ENCODE measurements at places on chromosomes 12 and 14. TPM values are rescaled to one million over a fixed set of nuclear protein-coding genes. Genes with fewer than 3 reads are reported as not detected.

DNA sequence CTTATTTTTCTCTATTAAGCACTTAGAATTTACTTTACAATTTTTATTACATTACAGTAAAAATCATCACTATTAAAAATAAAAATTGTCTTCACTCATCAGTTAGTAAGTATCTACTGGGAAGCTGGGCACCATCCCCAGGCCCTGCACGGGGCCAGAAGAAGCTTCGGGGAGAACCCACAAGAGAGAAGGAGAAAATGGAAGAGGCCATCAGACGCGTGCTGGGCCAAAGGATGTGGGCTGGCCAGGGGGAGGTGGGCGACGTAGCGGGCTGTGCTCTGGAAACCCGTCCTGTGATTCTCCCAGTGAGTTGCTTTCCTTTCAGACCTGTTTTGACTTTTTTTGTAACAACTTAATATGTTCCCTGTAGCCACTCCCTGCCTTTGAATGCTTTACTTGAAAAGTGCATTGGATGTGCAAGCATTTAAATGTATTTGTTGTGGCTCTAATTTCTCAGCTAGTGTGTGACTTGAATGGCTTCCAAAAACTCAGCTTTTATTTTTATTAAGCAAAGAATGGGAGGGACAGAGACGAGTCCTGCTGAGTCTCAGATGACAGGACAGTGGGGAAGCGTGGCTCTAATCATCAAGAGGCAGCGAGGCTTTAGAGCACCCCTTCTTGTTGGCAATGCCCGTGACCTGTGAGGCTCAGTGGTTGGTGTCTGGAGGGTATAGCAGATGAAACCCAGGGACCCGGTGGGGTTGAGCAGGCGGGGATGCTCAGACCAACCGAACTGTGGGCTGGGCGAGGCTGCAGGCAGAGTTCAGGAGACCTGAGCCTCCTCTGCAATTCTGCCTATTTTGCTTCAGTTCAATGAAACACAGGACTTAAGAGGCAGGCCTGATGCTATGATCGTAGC, 38.8 kb downstream of the SYNE3 start:
- no peak for DNase-seq

Gene RGS6
- total RNA-seq = 2.0 TPM

GRCh38 chr14:50675597-50675996, 7.5 kb upstream of the SAV1 start:
- no peak for DNase-seq

Gene MOK
- 10.0 TPM for total RNA-seq

DNA sequence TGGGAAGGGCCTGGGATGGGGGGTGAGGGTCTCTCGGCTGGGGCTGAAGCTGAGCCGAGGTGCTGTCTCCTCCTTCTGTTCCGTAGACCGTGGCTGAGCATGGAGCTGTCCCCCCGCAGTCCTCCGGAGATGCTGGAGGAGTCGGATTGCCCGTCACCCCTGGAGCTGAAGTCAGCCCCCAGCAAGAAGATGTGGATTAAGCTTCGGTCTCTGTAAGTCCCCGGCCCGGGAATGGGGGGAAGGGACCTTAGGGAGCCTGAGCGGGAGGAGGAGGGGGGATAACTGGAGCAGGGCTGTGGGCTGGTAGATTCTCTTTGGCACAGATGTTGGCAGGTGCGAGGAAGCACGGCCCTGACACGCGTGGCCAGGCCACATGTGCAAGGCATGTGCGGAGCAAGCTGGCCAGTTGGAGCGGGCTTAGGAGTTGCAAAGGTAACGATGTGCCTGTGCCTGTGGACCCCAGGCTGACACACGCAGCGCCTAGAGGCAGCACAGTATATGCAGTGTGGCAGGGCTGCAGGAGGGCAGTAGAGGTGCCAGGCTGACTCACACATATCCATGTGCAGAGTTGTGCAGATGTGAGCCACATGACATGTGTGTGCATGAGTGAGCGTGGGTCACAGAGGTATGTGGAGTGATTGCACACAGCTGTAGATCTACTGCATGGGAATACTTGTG, 512 bp downstream of the PDE1B start:
- peak; percentile 78 for DNase-seq

All from posterior vena cava (tissue), 2 donors.